Left ventricle myocardium superior (tissue), 1 donor: ENCODE measurements at places on chromosomes 16 and 17. TPM values are rescaled to one million over a fixed set of nuclear protein-coding genes. Genes with fewer than 3 reads are reported as not detected.

CCL18 gene
- total RNA-seq, result 1.4 TPM

DNA sequence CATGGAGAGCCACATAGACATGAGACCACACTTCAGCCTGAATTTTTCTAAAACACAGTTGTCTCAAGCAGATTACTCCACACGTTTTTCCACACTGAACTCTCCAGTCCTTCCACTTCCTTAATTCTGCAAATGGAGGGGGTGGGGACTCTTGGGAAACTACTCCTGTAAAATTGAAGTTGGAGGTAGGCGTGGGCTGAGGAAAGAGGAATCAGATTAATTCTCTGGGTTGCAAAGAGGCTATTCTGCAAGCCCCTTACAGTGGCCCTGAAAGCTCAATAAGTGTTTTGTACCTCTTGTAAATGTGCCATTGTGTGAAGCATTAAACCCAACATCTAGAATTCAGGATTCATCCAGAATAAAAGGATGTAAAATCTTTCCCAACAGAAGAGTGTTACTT lies 9.6 kb downstream of the MARVELD3 start:
- DNase-seq, result no peak

DNA sequence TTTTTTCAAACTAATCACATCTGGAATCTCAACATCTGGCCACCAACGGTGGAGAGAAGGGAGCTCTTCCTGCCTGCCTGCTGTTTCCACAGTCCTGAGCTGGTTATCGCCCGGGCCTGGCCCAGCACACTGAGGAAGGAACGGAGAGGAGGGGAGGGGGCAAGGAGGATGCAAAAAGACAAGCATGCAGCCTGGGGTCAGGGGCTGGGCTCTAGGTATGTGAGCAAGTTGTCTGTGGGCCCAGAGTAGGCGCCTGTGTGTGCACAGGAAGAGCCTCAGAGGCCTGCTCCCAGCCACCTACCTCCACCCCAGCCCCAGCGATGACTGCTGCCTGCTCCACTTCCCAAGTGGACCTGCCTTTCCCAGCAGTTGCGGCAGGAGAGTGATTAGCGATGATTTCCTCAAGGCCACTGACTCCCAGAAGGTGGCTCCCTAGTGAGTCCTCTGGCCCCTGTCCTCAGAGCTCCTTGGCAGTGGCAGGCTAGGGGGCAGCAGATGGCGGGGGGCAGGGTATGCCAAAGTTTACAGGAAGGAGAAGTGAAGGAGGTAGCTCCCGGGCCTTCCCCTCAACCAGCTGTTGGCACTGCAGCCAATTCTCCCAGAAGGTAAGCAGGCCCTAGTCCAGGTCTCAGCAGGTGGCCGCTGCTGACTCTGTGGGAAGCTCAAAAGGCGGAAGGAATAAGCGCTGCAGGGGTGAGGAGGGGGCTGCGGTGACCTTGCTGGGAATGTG lies 27.0 kb upstream of the RASD1 start:
- DNase-seq, result peak; percentile 20

- no peak for DNase-seq
These were observed 40.8 kb downstream of the MRM1 start for GRCh38 chr17:36641877-36642845.
